ENCODE measurements at places on chromosomes 7 and 10. TPM values are rescaled to one million over a fixed set of nuclear protein-coding genes. Genes with fewer than 3 reads are reported as not detected.

Gene TYW1B
- 2.8 TPM for polyA plus RNA-seq

DNA sequence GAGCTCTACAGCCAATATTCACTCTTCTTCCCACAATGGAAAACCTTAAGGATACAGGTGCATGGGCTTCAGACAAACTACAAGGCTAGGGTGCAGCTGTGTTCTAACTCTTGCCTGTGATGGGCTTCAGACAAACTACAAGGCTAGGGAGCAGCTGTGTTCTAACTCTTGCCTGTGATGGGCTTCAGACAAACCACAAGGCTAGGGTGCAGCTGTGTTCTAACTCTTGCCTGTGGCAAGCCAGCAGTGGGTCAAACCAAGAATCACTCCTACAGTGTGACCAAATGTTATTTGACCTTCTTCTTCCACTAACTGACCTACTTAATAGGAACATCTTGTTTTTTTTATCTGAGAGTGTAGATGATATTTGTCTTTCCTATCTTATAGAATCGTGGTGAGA is 7.4 kb downstream of the SORCS1 start:
- DNase-seq, result no peak

DNA sequence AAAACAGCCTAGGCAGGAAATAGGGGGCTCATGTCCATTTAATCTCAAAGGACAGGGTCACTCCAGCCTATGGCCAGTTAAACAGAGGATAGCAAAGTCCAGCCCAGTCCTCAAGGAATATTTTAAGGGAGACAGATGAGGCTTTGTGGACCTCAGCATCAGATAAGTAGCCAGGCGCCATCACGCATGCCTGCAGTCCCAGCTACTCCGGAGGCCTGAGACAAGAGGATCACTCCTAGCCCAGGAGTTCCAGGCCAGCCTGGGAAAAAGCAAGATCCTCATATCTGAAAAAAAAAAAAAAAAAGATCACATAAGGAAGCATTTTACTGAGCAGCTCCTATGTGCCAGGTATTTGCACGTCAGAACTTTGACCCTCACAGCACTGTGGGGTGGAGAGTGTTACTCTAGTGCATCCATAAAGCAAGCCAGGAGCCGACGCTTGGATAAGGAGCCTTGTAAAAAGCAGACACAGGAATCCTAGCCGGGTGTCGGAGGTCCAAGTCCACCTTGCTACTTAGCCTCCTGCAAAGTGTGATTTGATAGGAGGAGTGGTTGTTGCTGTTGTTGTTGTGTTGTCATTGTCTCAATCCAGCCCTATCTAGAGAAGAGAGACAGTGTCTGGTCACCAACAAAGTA is 61.8 kb upstream of the DOCK1 start:
- no peak for DNase-seq

Gene CHAT
- polyA plus RNA-seq, result not detected

Gene ELAPOR2
- 8.3 TPM for polyA plus RNA-seq

Gene KIAA1217
- polyA plus RNA-seq, result 102 TPM

Measured in renal pelvis (tissue), 12 donors.